Prostate gland (tissue), 2 donors: ENCODE measurements at places on chromosomes 2 and 18. TPM values are rescaled to one million over a fixed set of nuclear protein-coding genes. Genes with fewer than 3 reads are reported as not detected.

SERPINB13 gene
- 0.57 TPM for total RNA-seq

ANKRD30BL gene
- total RNA-seq: 3.0 TPM

FARSB gene
- total RNA-seq: 16.2 TPM

BMP10 gene
- total RNA-seq: not detected
